ENCODE measurements at places on chromosomes 11 and 22.

DNA sequence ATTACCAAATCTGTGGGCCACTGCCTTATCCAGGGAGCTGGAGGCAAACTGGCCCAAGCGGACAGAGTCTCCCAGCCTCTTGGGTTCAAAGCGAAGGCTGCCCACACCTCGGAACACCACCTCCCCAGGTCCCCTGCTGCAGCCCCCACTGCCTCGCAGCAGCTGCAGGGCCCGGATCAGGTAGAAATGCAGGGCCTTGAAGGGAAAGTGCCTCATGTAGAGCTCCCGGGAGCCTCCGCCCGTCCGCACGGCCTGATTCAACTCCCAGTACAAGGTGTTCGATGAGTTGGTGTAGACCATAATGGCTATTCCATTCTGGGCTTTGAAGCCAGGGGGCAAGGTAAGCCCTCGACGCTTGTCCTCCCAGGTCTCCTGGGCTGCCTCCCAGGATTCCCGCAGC lies 2.0 kb downstream of the ART5 start:
- no peak for DNase-seq

DNA sequence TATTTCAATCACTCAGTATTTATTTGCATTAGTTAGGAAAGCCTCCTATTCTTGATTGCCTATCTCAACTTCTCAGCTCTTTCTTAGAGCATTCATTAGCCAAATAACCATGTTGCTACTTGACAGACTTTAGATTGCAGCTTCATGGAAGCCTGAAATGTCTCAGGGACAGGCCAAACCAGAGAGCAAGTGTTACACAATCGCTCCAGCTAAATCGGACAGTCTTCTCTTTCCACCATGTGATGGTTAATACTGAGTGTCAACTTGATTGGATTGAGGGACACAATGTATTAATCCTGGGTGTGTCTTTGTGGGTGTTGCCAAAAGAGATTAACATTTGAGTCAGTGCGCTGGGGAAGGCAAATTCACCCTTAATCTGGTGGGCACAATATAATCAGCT lies 106.5 kb upstream of the DRD2 start:
- DNase-seq: no peak

- no peak for DNase-seq
Measured at GRCh38 chr11:130403271-130403804, 25.1 kb downstream of the ADAMTS8 start.

- no peak for DNase-seq
Measured at GRCh38 chr11:132147464-132147863, 777.0 kb downstream of the NTM start.

- DNase-seq: peak; percentile 39
Measured at GRCh38 chr22:39598017-39598965, 27.7 kb downstream of the CACNA1I start.

GRCh38 chr22:23029521-23030228 lies 40.6 kb upstream of the GNAZ start:
- no peak for DNase-seq

DNA sequence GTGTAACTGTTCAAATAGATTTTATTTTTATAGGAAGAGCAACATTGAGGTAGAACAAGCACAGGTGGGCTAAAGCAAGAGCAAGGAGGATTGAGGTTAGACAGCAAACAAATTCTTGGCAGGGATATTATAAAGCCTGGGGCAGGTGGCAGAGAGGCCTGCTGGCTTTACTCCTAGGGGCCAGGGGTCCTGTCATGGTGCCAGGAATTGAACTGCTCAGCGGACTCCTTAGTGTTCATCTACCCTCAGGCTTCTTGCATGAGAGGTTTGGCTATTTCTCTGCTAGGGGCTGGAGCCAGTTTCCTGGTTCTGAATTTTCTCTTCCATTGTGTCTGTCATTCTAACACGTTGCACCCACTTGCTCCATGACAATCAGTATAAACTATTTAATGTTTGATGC lies 217.2 kb upstream of the NCAM1 start:
- DNase-seq: no peak

DNA sequence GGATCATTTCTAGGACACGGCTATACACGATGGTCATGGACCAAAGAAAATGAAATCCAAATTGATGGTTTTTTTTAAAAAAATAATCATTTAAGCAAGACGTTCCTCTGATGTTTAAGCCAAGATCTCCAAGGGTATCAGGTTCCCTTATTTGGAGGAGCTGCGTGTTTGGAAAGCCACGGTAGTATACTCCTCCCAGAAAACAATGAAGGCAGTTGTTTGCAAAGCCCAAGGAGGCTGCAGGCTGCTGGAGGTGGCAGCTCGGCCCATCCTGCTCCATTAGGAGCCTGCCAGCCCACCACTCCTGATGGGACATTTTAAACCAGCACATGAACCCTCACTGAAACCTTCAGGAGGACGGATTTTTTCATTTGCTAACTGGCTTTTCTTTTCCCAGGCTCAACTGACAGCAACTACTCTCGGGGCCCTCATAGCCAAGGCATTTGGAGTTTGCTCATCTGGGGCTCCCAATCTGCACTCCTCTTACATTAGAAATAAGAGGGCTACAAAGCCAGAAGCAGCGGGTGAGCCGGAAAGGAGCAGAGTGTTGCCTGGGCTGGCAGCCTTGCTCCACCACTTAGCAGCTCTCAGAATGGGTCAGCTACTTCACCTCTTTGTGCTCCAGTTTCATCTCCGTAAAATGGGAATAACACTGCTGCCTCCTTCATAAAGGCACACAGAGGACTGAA lies 58.4 kb downstream of the ABTB2 start:
- DNase-seq: no peak

GRCh38 chr11:128644576-128644975 lies 49.3 kb upstream of the FLI1 start:
- DNase-seq: no peak

DNA sequence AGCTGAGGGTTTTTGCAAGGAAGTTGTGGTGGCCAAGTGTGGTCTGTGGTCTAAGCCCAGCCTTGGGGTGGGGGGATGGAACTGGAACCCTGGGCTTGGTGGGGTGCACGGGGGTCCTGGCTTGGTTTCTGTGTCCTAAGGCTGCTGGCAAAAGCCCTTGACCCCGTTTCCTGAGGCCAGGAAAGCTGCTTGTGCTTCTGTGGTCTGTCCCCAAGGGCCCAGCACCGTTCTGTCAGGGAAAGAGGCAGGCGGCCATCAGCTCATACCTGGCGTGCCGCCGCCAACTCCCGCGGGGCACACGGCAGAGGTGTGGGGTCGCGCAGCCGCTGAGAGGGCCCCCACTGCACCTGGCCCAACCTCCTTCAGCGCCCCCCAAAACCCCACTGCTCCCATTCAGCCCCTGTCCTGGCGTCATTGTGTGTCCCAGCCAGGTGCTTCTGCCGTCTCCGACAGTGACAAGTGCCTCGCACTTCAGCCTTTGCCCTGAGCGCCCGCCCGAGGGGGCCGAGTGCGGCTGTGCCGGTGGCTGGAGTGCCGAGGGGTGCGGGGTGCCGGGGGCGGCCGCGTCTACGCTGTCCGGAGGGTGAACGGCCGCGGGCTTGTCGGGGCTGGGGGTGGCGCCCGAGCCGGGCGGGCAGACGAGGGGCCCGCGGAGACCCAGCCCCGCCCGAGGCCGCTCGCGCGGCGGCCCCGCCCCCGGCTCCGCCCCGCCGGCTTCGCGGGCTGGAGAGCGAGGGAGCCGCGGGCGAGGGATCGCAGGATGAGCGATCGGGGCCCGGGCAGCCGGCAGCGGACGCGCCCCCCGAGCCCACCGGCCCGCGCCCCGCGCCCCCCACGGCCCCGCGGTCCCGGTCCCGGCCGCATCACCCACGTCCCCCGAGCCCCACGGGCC lies at the start of gene CNIH2:
TSS of gene CNIH2 (plus strand) at position 705 of the 892 bp plus-strand sequence. CDS start 282 bp downstream, outside the sequence.
- peak; percentile 17 for DNase-seq

- no peak for DNase-seq
Measured at GRCh38 chr22:20783844-20784723, 10.2 kb downstream of the SERPIND1 start.

DNA sequence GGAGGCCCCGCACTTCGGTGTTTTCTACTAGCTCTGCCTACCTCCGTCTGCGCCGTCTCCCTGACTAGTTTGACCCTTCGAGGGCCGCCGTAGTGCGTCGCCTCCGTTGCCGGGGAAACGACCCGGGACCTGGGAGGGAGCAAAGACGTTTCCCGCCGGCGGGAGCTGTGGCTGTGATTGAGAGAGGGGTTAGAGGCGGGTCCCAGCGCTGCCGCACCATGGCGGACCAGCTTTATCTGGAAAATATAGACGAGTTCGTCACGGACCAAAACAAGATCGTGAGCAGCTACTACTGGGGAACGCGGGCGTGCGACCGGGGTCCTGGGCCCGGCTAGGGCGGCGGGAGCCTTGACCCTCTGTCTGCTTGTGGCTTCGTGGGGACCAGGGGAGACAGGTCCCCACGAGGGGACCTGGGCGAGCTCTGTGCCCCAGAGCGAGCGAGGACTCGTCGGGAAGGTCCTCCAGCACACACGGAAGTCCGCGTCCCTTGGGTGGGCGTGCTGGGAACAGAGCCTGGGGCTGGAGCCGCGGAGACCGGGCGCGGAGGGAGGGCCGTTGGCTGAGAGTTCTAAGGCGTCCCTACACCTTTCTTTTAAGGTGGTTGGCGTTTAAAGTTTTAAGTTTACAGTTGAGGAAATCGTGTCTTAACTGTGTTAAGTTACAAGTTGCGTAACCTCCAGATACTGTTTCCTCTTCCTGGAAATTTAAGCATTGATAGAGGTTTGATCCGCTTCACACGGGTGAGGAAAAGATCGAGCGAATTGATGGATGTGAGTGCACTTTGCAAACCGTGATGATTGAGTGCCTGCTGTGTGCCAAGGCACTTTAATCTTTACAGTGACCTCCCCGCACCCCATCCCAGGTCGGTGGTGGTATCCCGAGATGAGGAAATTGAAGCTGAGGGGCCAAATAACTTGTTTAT lies at the start of gene POLD3:
TSS of gene POLD3 (plus strand) at position 142 of the 922 bp plus-strand sequence. CDS start at position 219, 77 bp downstream.
- peak; percentile 88 for DNase-seq

DNA sequence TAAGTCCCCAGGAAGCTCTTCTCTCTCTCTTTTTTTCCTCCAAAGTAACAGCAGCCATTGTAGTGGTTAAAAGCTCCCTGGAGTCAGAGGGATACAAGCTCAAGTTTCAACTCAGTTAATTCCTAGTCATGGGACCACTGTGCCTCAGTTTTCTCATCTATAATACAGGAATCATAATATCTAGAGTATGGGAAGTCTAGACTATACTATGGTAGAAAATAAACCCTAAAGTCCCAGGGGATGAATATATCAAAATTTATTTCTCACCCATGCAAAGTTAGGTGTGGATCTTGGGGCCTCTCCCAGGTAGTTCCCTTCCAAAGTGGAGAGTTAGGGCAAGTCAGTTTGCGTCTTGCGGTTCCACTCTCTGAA lies 33.7 kb downstream of the C11orf58 start:
- DNase-seq: no peak

DNA sequence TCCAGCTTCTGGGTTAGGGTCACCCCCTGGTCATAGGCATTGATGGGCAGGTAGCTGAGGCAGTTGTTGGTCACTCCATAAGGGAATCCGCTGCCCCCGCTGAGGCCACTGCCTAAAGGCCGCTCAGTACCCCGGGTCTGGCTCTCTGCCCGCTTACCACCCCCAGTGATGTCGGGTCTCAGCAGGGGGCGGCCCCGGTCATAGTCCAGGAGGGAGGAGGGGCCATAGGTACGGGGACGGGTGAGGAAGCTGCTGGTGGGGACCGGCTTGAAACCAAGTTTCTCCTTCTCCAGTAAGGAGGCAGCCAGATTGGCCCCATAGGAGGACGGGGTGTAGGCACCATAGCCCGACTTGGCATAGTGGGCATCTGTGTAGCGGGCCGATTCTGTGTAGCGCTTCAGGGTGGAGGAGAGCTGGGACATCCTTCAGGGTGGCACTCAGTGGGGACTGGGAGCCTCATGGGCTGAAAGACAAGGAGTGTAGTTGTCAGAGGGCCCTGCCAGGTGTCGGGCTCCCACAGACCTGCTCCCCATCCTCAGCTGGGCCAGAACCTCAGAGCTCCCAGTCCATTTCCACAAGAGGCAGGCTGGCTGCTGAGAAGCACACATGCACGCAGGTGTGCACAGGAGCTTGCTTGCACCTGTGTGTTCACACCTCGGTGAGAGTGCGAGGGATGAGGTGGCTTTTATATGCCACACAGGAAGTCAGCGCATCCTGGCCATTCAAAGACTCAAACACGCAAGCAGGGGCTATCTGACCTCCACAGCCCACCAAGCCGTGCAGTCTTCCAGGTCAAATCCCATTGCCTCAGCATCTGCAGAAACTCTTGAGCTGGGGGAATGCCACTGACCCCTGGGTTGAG lies 8.2 kb downstream of the USP2 start:
- DNase-seq: no peak

DNA sequence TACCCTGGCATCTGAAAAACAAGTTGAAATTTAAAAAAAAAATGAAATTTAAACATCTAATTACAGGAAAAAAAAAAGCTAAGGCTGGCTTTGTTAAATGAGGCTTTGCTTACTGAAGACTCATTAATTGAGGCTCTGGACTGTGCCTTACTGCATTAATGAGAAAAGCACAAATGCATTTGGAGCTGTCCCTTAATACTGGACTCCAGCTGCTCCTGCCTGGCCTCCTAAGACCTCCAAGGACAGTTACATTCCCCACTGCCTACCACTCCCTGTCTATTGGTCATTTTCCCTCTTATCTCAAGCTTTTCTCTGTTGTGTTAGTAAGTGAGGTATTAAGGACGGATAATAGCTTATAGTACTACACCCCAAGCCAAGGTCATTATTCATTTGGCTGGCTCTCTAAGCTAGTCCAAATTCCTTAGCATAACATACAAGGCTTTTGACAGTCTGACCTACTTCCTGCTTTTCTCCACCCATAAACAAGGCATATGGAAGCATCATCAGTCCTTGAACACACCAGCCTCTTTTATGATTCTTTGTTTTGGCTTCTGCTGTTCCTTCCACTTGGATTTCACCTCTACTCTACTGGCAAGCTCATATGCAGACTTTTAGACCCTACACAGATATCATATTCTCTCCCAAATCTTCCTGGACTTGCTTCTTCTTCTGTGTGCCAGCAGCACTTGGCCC lies 62.5 kb downstream of the USP35 start:
- DNase-seq: no peak

- no peak for DNase-seq
Measured at GRCh38 chr11:57260937-57261783, 24.1 kb upstream of the APLNR start.

GRCh38 chr22:27152033-27152432 lies 494.6 kb downstream of the MIAT start:
- DNase-seq: no peak

DNA sequence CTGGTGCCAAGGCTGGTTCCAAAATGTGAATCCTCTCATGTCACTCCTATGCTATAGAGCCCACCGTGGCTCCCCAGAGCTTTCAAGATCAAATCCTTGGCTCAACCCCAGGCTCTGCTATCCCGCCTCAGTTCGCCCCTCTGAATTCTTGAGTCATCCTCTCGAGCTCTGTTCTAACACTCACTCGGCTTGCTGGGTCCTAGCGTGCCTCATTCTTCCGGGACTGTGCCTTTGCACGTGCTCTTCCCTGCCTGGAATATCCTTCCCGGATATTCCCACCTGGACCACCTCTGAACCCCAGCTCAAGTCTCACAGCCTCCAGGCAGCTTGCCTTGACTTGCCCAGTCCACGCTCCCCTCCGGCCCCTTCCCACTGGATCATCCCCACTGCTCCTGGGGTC lies 13.0 kb downstream of the KCTD17 start:
- no peak for DNase-seq

DNA sequence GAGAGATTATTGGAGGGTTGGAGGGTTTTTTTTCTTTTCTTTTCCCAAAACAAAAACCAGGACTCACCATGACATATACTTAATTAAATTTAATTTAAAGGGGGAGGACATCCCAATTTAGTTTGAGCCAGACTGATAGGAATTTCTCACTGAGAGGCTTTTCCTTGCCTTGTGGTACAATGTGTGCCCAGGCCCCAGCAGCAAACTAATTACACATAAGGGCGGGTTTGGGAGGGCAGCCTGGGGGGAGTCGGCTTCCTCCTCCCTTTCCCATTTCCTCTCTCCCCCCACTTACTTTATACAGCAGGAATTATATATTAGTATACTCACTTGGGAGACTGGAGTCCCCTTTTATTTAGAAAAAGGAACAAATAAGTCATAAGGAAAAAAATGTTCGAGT lies 2.9 kb downstream of the TEAD1 start:
- DNase-seq: no peak

Data from stimulated activated CD8-positive, alpha-beta memory T cell treated with anti-CD3 and anti-CD28 coated beads, Interleukin-2, amount 100 ng/mL, for 1 hour (primary cell).